ENCODE measurements at places on chromosomes 1 and 21. TPM values are rescaled to one million over a fixed set of nuclear protein-coding genes. Genes with fewer than 3 reads are reported as not detected.

- DNase-seq = no peak
These were observed 18.9 kb downstream of the ACP6 start for GRCh38 chr1:147651466-147651865.

DNA sequence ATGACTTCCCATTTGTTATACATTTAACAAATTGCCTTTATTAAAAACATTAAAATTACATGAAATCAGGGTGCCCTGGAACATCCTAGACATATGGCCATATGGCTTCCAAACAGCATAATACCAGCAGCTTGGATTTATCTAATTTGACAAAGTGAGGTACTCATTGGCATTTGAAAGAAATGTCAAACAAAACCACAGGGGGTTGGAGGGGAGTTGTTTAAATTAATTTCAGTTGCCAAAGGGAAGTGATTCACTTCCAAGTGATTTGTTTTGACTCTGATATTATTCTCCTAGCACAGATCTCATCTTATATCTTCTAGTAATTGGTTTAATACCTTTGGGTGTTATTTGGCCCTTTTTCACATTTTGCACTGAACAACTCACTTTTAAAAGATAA is 24.5 kb upstream of the POU2F1 start:
- no peak for DNase-seq

GRCh38 chr1:185598332-185598731 is 135.9 kb upstream of the HMCN1 start:
- no peak for DNase-seq

RGS1 gene
- not detected for total RNA-seq

HCN3 gene
- 3.5 TPM for total RNA-seq
